Small intestine (tissue), 16 donors: ENCODE measurements at places on chromosomes 4 and X. TPM values are rescaled to one million over a fixed set of nuclear protein-coding genes. Genes with fewer than 3 reads are reported as not detected.
A peak's percentile ranks its signal among the peaks of the same experiment; 100 is the strongest.

- no peak for DNase-seq
Measured at GRCh38 chrX:150455215-150455608, 92.1 kb downstream of the MAMLD1 start.

ERCC6L gene
- 0.27 TPM for polyA plus RNA-seq

DNA sequence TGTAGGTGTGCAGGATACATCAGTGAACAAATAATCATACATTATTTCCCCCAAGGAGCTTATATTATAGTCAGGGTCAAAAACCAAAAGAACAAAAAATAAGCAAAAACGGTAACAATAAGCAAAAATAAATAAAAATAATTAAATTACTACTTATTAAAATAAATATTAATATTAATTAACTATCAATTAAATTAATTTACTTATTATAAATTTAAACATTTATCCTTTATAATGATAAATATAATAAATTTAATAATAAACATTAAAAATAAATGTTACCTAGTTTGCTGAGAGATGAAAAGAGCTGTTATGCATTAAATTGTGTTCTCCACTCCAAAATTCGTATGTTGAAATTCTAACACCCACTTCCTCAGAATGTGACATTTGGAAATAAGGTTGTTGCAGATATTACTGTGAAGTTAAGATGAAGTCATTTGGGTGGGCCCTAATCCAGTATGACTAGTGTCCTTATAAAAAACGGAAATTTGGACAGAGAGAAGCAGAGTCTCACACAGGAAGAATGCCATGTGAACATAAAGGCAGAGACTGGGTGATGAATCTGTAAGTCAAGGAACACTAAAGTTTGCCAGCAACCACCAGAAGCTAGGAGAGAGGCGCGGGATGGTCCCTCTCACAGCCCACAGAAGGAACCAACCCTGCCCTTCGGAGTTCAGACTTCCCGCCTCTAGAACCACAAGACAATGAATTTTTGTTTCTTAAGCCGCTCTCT, 67.2 kb upstream of the IBSP start:
- DNase-seq: no peak

RPL36A gene
- 3,526 TPM for polyA plus RNA-seq

DNA sequence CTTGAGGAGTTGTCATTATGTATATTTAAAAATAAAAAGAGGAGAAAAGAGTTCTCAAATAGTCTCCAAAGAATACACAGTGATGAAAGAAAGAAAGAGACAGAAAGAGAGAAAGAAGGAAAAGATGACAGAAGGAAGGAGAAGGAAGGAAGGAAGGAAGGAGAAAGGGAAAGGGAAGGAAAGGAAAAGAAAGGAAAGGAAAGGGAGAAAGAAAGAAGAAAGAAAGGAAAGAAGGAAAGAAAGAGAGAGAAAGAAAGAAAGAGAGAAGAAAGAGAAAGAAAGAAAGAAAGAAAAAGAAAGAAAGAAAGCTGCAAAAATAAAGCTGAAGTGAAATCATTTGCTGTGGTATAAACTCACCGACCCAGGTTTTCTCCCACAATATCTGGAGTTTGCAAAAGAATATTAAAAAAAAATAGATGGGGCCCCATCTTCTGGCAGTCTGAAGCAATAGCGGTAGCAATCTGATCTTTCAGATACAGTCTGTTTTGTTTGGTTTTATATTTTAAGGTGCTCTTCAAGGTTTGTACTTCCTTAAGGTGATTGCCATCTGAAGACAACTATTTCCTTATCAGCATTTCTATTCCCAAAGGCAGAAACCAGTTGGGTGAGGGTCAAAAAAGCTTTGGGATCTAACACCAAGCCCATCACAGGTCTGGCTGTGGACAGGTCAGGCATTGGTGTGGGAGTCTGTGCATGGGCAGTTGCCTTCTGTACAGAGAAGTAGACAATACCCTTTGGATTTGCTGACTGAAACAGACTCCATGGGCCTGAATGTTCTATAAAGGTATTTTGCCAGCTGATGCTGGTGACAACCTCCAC, 160.4 kb downstream of the CPEB2 start:
- peak; percentile 15 for DNase-seq

DSPP gene
- not detected for polyA plus RNA-seq

DNA sequence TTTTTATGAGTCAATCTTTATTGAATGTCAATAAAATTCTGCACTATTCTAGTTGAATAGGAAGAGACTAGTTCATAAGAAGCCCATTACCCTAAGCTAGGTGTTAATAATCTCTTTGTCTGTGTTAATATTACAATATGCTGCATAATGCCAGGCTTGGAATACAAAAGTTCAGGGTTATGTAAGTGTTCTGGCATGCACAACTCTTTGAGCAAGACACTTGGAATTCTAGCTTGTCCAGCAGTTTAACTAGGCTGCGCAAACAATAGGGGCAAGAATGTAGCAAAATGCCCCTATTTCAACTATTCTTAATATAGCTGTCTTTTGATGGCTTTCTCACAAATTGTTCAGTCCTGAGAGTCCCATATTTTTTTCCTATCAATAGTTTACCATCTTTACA, 31.3 kb upstream of the ETNPPL start:
- DNase-seq: no peak
